ENCODE measurements at places on chromosomes 12 and 14.

DNA sequence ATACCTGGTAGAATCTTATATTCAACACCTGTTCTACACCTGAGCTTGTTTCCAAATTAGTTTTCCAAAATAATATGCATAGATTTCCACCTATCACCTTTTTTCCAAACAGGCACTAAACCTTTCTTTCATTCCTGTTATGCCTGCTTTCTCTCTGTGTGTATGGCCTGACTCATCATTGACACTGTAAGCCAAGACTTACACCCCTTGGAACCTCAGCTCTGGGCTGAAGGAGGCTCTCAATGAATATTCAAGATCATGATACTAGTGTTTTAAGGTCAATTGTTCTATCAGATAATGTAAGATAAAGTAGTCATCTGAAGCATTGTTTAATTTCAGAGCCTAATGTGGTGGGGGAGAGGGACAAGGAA, 1193.3 kb downstream of the FLRT2 start:
- DNase-seq: no peak

GRCh38 chr14:63993992-63994391, 141.2 kb downstream of the SYNE2 start:
- DNase-seq: no peak

DNA sequence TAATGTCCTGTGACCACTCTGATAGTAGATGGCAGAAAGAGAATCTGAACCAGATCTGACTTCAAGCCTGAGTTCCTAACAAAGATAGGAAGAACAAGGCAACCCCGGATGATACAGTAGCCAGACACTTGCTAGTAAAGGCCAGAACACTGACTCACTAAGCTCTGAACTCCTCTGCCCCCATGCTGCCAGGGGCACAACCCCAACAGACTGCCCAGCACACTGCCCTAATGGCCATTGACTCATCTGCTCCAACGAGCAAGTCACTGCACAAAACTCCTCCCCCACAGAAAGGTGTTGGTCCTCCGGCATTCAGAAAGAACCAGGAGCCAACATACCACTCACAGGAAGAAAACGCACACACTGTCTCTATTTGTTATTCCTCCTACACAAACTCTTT, 179.6 kb upstream of the NUDT4 start:
- DNase-seq: no peak

GRCh38 chr14:75984674-75985073, 889 bp upstream of the IFT43 start:
- no peak for DNase-seq

DNA sequence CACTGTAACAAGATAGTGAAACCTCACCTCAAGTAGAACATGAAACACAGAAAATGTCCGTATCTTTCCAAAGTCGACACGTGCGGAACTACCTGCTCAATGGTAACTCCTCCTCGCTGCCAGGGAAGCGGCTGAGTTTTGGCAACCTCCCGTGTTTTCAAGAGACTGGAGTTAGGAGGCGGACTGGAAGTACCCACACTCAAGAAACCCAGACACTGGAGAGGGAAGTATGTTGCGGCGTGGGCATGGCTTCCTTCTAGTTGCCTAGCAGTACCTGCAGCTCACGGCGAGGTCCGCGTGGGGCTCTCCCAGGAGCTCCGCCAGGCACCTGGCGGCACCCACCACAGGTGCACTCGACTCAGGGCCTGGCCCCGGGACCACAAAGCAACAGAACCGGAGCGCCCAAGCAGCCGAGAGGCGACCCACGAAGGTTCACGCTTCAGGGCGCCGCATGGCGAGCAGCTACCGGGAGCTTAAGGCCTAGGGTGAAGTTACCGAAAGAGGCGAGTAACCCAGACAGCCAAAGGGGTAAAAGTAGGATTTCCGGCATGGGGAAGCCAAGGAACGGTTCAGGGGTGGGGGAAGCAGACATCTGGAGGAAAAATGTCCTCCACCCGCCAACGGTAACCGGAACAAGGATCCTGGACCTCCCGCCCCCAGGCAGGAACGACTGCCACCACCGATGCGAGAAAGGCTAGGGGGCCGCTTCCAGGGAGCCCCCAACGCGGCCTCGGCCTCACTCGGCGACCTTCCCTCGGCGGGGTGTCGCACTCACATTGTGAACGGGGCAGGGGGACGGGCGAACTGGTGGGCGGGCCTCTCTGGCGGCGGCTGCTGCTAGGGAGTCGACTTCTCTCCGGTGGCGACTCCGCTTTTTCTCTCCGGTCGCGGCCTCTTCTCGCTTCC, 608 bp downstream of the PTGES3 start:
- DNase-seq: peak; percentile 70

DNA sequence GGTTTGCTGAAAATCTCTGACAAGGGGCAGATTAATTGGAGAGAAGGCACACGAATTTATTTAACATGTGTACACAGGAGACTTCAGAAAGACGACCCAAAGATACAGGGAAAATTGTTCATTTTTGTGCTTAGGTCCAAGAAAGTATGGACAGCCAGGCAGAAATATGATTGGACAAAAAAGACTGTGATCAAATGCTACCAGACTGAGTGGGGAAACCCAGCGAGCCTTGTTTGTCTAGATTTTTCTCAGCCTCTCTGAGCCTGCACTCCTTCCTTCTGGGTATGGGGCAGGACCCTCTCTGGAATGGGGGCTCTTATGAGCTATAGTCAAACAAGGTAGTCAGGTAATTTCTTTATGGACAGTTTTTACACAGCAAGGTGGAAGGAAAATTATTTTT, 10.4 kb upstream of the CIPC start:
- no peak for DNase-seq

DNA sequence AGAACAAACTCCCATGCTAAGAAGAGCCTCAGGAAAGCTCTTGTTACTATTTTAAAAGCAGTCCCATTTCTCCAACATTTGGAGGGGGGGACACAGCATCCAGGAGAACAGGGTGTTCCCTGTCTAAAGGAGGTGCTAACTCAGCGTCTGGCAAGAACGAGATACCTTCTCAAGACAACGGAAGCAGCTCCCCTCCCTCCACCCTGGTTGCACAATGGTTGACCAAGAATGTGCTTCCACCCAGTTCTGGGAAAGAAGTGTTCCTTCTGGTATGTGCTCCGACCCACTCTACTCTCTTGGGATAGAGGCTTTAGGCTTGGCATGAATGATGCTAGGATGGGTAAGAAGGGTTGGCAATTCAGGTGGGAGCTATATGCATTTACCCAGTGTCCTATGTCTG, 1.5 kb upstream of the KRT6A start:
- no peak for DNase-seq

- DNase-seq: peak; percentile 36
These were observed 56.6 kb upstream of the SRSF5 start for GRCh38 chr14:69710378-69710777.

GRCh38 chr14:94586635-94587034, 5.4 kb downstream of the SERPINA5 start:
- DNase-seq: no peak

- DNase-seq: no peak
These were observed 1319.8 kb downstream of the TMEM121 start for GRCh38 chr14:106846218-106846617.

DNA sequence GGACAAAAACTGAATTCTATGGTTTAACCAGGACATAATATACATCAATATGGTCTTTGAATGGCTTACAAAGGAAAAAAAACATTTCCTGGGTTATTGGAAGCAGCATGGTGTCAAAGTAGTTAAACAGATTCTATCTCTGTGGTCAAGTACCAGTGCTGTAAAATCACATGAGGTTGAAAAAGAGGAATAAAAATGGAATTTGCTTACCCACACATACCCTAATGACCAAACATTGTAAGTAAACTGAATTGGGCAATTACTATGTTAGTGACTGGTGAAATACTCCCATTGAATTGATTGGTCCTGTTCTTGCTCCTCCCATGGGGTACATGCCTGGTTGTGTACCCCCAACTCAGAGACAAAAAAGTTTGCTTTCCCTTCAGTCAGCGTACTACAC, 19.6 kb downstream of the IFNG start:
- DNase-seq: no peak

DNA sequence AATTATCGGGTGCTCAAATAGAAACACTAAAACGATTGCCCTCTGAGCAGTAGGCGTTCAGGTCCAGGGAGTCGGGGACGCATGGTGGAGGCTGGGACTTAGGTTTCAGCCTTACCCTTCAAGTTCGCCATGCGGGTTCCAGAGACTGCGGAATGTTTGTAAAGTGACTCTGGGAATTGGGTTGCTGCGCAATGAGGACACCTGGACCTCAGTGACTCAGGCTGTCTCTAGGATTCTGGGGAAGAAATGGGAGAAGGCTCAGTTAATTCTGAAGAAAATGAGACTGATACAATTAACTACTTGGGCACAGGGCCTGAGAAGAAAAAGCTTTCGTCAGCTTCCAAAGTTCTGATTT, 1.1 kb downstream of the LGALS3 start:
- no peak for DNase-seq

GRCh38 chr12:95615749-95616148, 64.5 kb upstream of the USP44 start:
- DNase-seq: no peak

DNA sequence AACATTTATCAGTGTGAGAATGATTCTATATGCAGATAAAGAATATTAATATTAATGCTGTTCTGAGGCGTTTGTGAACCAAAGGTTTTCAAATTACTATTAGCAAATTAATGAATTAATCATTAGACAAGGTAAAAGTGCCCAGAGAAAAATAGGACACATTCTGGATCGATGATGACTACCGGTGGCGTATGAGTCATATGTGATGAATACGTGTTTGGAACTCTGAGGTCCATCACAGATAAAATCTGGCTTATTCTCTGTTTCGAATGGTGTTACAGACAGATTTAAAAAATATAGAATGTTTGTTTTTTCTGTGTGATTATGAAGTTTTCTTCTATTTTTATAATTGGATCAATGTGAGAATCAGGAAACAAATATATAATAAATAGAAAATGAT, 79.2 kb upstream of the RTL1 start:
- DNase-seq: no peak

DNA sequence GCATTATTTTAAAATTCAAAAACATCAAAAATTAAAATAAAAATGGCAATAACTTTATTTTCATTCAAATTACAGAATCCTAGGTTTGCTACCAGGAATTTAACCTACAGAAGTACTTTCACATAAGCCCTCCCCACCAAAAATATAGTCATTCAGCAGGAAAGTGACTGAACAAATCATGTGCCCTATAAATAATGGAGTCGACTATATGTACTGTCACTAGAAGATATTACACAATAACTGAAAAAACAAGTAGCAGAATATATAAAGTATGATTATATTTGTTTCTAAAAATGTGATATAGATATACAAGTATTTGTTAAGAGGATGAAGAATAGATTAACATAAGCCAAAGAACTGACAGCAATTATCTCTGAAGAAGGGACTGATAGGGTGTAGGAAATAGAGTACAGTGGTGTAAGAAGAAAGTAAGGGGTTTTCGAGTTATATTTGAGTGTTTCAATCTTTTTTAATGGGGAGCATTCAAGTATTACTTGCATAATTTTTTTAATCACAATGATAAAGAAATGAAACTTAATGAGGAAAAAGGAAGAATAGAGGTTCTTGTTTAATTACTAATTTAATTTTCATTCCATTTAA, 7.9 kb downstream of the C2CD5 start:
- no peak for DNase-seq

- DNase-seq: no peak
These were observed 12.5 kb downstream of the PLEKHG6 start for GRCh38 chr12:6322969-6323339.

- DNase-seq: no peak
These were observed 45.9 kb downstream of the TSPAN9 start for GRCh38 chr12:3122841-3123678.

GRCh38 chr14:50677527-50678063, 9.5 kb upstream of the SAV1 start:
- DNase-seq: no peak

DNA sequence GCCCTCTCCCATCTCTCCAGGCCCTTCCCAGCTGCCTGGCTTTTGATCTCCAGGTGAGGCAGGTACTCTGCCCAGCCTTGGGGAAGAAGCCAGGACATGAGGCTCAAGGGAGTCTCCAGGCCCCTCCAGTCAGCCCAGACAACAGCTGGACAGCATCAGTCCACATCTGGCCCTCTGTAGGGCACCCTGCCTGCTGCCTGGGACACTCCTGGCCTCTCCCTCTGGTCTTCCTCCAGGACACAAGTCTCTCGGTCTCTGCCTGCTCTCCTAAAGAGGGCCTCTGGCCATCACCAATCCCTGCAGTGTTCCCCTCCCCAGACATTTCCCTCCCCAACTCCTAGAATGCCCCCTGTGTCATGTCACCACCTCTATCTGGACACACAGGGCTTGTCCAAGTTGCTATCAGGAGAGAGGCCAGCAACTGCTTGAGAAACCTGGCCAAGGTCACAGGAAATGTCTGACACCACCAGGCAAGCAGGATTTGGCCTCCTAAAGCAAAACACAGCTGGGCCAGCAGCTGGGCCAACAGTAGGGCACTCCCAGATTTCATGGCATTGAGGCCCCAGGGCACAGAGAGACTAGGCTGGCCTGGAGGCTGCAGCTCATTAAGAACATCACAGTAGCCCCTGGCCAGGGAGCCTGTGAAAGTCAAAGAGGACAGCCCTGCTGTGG, 29.0 kb downstream of the LTBP2 start:
- DNase-seq: no peak

DNA sequence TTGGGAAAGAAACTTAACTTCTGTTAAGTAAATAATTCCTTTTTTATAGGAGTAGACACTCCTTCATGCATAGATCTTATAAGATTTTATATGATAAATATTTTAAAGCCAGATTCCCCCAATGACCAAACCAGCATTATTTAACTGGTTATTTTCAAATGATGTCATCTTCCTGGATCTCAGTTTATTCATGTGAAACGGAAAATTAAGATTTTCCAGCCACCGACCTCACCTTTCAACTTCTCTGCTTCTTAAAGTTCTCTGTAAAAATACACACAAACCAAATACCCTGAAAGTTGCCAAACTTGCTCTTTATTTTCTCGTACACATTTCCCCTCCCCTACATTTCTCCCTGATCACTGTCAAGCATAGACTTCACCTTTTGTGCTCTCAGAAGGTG, 364.2 kb downstream of the GALC start:
- DNase-seq: no peak

GRCh38 chr12:15001733-15002382, 29.0 kb downstream of the PDE6H start:
- DNase-seq: no peak

DNA sequence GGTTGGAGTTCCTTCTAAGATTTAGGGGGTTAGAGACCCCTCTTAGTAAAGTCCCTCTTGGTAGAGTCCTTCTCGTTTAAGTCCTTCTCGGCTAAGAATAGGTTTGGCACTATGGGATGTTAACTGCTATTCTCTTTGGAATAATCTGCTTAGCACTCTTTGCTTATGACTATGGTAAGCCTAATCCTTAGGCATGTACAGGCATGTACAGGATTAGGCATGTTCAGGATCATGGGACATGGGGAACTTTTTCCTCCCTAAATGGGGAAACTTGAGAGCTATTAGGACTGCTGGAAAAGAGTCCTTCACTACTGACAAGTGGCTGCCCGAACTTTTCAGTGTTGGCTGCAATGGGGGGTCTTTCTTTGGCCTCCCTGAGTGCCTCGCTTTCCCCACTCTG, 193.3 kb downstream of the TMEM117 start:
- DNase-seq: no peak

- DNase-seq: no peak
These were observed 73.0 kb downstream of the PTPN21 start for GRCh38 chr14:88481794-88482193.

Measured in CD4-positive, alpha-beta T cell treated with Interferon alpha-2 for 1 hour (primary cell).